RKO (cell line): ENCODE measurements at places on chromosomes 5 and 9.
A peak's percentile ranks its signal among the peaks of the same experiment; 100 is the strongest.

- no peak for DNase-seq
Observed at GRCh38 chr9:35905051-35905781, 786 bp upstream of the HRCT1 start.

GRCh38 chr5:7755958-7756357 is 95.0 kb downstream of the CFAP90 start:
- DNase-seq, result no peak

DNA sequence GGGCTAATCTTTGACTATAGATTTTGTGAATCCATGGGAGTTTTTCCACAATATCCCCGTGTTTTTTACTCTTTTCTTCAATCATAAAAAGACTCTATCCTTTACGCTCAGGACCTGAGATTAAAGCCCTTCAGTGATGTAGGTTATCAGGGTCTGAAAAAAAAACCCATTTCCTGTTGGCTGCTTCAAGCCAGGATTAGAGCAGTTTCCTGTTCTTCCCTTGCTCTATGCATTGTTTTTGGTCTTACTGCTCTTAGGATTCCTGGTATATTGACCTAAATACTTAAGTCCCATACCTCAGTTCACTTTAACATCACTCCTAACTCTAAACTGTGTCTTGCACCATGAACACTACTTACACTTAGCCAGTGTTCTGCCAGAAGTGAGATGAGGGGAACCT is 319.3 kb upstream of the CHD1 start:
- DNase-seq, result no peak

DNA sequence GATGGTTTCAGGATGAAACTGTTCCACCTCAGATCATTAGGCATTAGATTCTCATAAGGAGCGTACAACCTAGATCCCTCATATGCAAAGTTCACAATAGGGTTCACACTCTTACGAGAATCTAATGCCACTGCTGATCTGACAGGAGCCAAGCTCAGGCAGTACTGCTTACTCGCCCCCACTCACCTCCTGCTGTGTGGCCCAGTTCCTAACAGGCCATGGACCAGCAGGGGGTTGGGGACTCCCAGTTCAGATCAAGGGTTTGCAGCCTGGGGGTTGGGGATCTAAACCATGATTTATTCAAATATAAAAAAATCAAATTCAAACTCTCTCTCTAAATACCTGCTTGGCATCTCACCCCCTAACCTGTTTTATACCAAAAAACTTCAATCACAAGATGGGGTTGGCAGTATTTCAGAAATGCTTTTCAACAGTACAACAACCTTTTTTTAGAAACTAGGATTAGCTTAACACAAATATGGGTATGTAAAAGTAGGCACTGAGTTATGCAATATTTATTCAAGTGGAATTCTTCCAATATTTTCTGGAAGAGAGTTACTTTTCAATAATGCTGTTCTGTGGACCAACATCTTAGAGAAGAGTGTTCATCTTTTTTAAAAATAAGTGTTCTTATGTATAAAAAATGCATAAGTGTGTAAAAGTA is 30.1 kb upstream of the SLC12A2 start:
- no peak for DNase-seq

- no peak for DNase-seq
Observed at GRCh38 chr5:97778451-97778850, 595.4 kb upstream of the RIOK2 start.

DNA sequence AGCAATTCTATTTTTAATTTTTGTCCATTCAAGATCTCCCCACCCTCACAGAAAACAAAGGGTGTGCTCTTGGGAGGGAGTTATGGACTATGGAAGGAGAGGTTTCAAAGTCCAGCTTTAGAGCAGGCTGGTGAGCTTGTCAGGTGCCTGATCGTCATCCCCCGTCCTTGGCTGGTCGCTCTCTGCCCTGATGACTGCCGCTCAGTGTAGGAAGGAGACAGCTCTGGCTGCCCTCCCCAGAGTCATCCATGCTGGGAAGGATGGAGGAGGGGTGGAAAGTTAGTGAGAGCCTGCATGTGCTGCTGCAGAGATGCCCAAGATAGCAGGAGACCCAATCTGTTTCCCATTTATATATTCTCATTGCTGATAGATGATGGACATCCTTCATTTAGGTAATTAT is 96.6 kb downstream of the NLN start:
- DNase-seq, result no peak

- DNase-seq, result no peak
Observed at GRCh38 chr5:179217356-179217755, 127.9 kb downstream of the ADAMTS2 start.

GRCh38 chr5:2251298-2251697 is 368.6 kb upstream of the IRX4 start:
- no peak for DNase-seq

DNA sequence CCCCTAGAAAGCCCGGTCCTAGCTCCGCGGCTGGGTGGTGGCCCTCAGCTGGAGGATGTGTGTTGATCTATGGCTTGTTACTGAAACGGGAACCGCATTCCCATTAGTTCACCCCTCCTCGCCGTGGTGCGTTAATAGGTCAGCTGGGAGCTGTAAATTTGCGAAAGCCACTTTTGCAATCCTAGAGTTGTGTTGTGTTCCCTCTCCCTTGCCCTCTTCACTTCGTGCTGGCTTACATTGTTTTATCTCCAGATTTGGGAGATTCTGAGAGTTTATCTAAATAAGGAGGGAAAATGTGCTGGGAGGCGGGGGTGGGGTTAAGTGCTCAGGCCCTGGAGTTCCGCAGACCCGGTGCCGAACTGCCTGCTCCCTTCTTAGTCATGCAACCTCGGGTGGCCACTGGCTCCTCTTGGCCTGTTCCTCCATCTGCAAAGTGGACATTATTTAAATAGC is 62.8 kb downstream of the HMCN2 start:
- DNase-seq, result no peak

DNA sequence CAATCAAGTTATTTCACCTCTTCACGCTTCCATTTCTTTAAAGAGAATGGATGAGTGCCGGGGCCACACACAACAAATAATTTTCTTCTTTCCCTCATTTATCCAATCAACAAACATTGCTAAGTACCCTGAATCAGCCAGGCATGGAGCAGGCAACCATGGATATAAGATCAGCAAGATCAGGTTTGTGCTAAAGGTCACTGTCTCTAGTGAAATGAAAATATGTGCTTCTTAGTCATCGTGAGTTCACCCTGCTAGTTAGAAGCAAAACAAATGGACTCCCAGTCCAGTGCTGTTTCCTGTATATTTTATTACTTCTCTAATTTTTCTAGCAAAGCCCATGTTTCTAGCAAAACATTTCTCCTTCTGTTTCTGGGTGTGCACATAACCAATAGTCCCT is 629.2 kb downstream of the BNC2 start:
- no peak for DNase-seq

DNA sequence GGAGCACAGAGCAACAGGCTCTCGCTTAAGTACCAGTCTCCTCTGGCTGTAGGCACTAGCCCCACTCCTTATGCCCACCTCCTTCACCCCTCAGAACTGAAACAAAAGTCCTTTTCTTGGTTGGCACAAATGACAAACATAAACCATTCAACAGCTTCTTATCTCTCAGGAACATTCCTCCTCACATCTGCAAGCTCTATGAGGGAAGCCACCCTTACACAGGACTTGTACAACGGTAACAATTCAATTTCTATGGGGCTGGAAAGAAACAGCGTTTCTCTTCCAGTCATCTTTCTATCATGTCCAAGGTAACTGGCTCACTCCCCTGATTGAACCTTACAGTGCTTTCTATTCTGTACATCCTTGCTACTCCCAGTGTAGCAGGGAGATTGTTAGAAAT is 74.1 kb downstream of the CSF2 start:
- DNase-seq, result no peak

GRCh38 chr5:27034565-27034964 is 3.8 kb downstream of the CDH9 start:
- DNase-seq, result no peak

DNA sequence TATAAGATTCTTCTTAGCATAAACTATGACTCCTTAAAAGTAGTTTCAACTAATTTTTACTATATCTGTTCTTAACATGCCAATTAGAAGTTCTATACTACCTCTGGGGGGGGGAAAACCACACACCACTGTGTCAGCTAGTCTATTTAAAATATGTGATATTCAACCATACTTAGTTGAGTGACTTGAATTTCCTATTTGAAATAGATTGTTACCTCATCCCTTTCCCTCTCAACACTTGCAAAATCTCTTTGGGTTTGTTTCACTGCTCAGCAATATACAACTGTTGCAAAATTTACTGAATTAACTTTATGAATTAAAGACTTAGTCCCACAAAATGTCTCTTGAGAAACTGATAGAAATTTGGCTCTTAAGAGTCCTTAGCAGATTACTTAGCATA is 151.1 kb upstream of the POU5F2 start:
- no peak for DNase-seq

GRCh38 chr5:369151-369868 is 47.8 kb downstream of the AHRR start:
- DNase-seq, result no peak

- no peak for DNase-seq
Observed at GRCh38 chr5:91556-92263, at the start of gene PLEKHG4B. PLEKHG4B (plus strand) TSS chr5:92168; CDS start chr5:92232, 64 bp downstream.

- no peak for DNase-seq
Observed at GRCh38 chr9:124342402-124342775, 72.9 kb downstream of the PSMB7 start.

GRCh38 chr9:92236465-92236864 is 57.0 kb downstream of the IARS1 start:
- no peak for DNase-seq

- no peak for DNase-seq
Observed at GRCh38 chr9:38360839-38361472, 31.5 kb upstream of the ALDH1B1 start.

GRCh38 chr9:81410201-81410600 is 279.1 kb downstream of the TLE1 start:
- DNase-seq, result peak; percentile 7

- no peak for DNase-seq
Observed at GRCh38 chr5:166957782-166958181, 1333.7 kb upstream of the WWC1 start.

DNA sequence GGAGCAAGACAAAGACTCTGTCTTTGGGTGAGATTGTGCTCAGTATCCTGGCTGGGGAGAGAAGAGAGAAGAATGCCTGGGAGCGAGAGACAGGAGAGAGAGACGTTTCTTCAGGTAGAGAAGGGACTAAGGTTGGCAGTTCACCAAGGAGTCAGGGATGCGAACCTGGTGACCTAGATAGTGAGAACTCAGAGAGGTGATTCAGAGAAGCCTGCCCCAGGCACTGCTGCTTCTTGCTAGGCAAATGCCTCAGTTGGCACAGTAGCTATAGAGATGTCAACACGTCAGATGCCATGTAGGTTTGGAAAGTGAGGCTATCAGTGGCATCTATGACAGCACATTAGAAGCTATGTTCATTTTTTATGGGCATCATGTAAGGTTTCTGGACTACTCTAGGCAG is 231.6 kb upstream of the VLDLR start:
- no peak for DNase-seq

- DNase-seq, result no peak
Observed at GRCh38 chr5:172644711-172645110, 3.6 kb downstream of the NEURL1B start.

GRCh38 chr5:54721951-54722654 is 204.5 kb downstream of the SNX18 start:
- DNase-seq, result no peak

DNA sequence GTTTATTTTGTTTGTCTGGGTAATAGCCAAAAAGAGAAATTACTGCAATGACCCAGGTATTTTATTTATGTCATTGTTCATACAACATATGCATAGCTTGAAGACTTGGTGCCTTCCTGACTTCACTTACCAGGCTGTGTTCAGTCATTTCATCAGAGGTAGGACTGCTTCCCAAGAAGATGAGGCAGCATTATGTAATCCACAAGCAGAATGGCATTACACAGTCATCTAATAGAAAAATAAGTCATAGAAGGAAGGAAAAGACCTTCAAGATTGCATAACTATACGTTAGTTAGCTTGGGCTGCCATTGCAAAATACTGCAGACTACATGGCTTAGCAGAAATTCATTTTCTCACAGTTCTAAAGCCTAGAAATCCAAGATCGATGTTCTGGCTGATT is 167.5 kb downstream of the NMUR2 start:
- DNase-seq, result no peak

GRCh38 chr9:109767404-109767803 is 12.6 kb upstream of the PALM2AKAP2 start:
- DNase-seq, result no peak

DNA sequence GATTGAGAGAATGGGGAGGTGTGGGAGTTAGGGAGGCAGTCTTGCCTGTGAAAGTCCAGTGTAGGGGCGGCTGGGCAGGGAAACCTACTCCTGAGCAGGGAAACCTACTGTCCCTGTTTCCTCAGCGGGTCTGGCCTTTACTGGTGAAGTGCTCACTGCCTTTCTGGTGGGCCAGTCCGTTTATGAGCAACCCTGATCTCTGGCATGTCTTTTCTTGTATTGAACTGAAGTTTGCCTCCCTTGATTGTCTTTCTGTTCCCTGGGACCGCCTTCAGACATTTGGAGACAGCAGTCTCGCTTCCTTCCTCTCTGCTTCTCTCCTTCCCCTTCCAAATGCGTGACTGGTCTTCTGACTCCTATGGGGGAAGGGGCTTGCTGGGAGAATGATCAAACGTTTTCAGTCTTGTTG is 2.9 kb downstream of the SNX18 start:
- DNase-seq, result no peak

DNA sequence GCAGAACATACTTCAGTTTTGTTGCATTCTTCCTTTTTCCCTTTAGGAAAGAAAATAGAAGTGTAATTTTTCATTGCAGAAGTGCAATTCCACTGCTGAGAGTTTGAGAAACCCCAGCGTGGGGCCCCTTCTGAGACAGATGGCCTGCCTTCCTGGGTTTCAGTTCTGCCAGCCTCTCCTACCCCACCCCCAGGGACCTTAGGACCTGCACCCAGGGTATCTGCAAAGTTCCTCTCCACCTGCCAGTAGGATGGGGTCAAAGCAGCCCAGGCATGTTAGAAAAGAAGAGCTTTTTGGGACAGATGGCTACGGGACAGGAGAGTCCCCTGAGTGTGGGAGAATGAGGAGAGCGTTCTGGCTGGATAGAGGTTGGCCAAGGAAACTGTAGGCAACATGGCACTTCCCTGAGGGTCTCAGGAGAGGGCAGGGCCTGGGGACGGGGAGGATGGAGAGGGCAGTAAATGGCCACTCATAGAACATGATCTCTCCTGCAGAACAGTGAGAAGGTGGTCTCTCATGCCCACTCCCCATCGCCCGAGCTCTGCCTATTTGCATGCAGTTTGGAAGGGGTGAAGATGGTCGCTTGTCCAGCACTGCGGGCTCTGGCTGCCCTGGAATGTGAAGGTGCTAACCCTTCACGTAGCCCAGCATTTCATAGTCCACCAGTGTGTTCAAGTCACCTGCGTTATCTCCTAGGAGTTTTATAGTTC is at the start of gene TIFAB:
TIFAB (minus strand) TSS at position 31 of the 710 bp plus-strand sequence. CDS start 2,412 bp downstream, outside the sequence.
- no peak for DNase-seq

DNA sequence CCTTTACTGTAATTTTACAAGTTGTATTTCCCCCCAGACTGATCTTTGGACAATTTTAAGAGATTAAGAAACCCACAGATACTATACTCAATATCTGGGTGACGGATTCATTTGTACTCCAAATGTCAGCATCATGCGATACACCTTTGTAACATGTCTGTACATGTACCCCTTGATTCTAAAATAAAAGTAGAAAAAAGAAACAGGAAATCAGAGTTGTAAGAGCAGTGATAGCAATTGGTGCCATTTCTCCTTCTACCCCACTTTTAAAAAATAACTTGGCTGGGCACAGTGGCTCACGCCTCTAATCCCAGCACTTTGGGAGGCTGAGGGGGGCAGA is 116.9 kb downstream of the FGF1 start:
- no peak for DNase-seq
